ENCODE measurements at places on chromosomes 7 and 10.

DNA sequence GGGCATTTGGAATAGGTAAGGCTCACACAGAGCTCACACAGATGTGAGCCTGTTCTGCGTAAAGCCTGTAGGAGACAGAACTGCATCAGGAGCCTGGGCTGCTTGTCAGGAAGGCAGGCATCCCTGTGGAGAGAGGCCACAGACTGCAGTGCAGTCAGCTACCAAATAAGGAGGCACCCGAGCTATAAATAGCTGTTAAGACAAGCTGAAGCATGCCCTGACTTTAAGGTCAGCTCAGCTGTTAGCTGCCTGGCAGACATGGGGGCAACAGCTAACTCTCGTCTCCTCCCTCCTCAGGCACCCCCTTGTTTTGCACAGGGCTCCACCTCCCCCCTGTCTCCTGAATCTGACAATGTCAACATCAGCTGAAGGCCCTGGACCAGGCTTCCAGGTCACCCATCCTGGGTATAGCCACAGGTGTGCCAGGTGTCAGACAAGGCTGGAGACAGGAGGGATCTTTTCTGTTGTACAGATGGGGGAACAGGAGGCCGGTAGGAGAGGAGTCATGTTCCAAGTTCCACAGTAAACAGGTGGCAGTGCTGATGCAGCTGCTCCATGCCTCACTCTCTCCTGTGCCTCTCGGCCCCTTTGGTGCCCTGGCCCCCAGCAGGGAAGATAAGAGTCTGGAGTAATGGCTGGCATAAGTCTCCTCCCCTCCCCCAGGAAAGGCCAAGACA lies 27.6 kb upstream of the MKRN1 start:
- peak; percentile 85 for DNase-seq

- DNase-seq = no peak
Measured at GRCh38 chr10:124727361-124727960, 16.7 kb downstream of the FAM53B start.

DNA sequence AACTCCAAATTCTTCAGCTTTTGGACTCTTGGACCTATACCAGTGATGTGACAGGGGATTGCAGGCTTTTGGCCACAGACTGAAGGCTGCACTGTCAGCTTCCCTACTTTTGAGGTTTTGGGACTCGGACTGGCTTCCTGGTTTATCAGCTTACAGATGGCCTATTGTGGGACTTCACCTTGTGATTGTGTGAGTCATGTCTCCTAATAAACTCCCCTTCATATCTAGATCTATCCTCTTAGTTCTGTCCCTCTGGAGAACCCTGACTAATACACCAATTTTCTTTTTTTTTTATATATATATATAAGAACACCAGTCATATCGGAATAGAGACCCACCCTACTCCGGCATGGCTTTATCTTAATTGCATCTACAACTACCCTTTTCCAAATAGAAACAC lies 166.8 kb downstream of the ETV1 start:
- DNase-seq = no peak

GRCh38 chr7:53070883-53071282 lies 35.5 kb downstream of the POM121L12 start:
- DNase-seq = no peak

DNA sequence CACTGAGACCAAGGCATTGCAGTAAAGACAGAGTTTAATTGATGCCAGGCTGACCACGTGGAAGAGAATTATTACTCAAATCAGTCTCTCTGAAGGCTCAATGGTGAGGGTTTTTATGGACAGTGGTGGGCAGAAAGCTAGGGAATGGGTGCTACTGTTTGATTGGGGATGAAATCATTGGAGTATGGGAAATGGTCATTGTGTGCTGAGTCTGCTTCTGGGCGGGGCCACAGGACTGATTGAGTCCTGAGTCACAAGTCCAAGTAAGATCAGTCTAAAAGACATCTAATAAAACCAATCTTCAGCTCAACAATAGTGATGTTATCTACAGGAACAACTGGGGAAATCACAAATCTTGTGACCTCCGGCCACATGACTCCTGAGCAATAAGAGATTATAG lies 868.4 kb downstream of the SORCS3 start:
- DNase-seq = no peak

DNA sequence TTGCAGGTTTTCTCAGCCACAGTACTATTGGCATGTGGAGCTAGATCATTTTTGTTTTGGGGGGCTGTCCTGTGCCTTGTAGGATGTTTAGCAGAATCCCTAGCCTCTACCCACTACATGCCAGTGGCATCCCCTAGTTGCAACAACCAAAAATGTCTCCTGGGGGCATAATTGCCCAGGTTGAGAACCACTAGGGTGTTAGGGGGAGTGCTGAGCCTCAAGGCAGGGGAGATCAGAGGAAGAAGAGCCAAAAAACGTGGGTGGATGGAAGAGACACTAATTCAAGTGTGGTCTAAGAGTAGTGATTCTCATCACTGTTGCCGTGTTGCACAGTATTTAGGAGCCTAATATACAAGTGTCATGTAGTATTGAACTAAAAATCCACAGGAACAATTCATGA lies 31.7 kb upstream of the CCNY start:
- no peak for DNase-seq

GRCh38 chr7:128211626-128212025 lies 29.5 kb upstream of the LEP start:
- DNase-seq = no peak

DNA sequence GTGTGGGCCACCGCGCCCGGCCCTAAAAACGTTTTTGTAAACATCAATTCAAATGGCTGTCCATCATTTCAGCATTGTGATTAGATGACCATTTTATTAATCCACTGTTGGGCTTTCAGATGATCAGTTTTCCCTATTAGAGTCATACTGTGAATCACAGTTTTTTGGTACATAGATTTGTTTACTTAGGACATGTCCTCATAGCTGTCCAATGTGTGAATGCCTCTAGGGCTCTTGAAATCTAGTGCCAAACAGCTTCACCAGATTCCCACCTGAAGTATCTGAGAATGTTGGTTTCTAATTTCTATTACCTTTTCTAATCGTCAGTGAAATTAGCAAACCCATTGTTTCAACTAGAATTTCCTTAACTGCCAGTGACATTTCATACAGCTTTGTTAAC lies 66.8 kb downstream of the UPF2 start:
- no peak for DNase-seq

DNA sequence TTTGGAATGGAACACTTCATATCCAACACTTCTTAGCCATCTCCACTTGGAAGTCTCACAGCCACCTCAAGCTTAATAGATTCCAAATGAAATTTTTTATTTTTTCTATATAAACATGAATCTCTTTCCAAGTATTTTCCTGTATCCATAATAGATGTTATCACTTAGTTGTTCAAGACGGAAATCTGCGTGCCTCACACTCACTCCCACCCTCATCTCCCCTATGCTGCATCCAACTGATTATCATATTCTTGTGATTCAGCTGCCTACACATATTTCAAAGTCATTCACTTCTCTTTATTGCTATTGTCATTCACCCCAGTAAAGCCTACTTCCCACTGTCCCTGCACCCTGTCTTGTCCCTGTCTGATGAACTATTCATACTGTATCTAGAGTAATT lies 70.2 kb upstream of the MKX start:
- DNase-seq = no peak

DNA sequence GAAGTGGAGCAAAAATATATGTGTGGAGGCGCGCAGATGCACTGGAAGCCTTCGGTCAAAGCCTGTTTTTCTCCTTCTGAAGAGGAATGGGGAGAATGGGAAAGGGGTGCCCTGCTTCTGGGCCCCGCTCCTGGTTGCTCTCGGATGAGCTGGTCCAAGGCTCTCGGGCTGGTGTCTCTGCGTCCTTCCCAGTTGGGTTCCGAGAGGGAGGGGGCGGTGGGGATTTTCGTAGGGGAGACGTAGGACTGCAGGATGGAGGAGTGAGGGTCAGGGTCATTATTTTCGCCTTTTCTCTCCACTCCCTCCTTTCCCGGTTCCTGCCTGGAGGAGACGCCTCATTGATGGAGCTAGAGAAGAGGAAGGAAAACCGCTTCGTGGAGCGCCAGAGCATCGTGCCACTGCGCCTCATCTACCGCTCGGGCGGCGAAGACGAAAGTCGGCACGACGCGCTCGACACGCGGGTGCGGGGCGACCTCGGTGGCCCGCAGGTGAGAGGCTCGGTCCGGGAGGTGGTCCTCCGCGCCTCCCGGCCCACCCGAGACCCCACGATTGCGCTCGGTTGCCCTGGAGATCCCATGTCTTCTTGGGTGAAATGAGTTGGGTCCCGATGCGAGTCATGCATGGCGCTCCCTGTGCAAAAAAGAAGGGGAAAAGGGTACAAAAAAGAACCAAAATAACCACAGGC lies 790 bp downstream of the ADAM22 start:
- peak; percentile 21 for DNase-seq

- no peak for DNase-seq
Measured at GRCh38 chr10:97153270-97153850, 32.4 kb downstream of the SLIT1 start.

DNA sequence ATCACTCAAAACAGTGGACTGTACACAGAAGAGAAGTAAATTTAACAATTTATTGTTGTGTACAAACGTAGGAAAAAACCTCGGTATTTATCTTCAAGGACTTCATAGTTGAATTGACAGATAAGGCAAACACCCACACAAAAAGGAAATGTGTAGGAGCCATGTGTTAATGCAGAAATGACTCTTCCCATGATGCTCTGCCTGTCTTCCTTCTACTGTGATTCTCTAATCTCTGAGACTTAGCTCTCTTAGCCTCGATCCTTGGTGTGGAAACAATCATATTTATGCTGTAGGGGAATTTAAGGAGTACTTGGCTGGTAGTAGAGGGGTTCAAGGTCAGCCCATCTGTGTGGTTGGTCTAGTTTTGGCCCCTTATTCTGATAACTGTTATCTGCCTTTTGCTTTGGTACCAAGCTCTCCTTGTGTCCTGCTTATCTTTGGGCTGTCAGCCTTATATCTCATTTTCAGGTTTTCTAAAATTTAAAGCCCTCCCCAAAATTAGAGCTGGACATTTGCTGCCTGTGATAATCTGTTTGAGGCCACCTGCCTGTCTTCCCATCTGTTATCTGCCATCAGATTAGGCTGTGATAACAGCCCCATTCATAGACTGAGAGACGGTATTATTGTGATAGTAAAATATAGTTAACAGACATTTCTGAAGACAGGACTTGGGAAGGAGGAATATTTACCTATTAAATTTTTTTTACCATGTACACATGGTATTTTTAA lies 81.7 kb downstream of the GPR85 start:
- DNase-seq = no peak

DNA sequence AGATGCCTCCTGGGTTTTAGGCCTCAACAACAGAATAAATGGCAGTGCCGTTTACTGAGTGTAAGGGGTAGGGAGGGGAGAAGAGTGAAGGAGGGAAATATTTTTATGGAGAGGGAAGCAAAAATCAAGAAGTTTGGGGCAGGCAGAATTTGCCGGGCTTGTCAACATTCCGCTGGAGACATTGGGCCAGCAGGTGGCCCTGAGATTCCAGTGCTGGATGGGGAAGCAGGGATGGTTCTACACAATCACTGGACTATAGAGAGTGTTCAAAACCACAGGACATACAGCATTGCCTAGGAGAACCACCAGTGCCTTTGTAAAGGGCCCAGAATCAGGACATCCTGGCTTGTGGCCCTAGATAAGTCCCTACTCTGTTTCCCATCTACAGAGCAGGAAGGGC lies 598.6 kb upstream of the MGMT start:
- DNase-seq = no peak

DNA sequence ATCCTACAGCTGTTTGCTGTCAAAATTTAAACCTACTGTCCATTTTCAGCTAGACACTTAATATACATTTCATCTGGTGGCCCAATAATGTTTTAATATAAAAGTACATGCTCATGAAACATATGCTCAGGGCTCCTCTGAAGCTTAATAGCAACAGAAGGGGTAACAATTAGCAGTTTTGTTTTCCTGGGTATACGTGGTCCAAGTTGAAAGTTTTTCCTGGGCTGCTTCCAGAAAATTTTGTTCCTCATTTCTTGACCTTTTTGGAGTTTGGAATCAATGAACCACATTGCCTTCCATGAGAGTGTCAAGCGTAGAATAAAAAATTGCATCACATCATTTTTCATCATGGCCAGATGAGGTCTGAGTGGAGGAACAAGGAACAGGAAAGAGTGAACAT lies 537.3 kb upstream of the MGMT start:
- no peak for DNase-seq

DNA sequence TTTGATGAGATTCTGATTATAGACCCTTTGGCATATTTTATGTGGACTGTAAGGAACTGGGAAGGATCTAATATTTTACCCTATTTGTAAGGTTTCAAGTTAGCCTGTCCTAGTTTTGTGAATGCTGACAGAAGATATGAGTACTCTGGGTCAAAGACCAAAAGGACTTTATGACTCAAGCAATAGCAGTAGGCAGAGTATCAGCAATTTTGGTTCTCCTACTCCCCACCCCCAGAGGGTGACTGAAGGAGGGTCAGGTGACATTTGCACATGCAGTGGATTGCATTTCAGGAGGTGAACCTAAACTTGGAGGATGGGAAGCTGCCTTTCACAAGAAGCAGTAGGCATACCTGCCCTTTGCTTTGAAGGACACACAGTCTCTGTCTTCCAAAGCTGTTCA lies 84.0 kb upstream of the KLF6 start:
- no peak for DNase-seq

- no peak for DNase-seq
Measured at GRCh38 chr10:10699427-10699826, 318.2 kb upstream of the CELF2 start.

GRCh38 chr7:87318741-87319140 lies 26.7 kb upstream of the CROT start:
- DNase-seq = peak; percentile 62

DNA sequence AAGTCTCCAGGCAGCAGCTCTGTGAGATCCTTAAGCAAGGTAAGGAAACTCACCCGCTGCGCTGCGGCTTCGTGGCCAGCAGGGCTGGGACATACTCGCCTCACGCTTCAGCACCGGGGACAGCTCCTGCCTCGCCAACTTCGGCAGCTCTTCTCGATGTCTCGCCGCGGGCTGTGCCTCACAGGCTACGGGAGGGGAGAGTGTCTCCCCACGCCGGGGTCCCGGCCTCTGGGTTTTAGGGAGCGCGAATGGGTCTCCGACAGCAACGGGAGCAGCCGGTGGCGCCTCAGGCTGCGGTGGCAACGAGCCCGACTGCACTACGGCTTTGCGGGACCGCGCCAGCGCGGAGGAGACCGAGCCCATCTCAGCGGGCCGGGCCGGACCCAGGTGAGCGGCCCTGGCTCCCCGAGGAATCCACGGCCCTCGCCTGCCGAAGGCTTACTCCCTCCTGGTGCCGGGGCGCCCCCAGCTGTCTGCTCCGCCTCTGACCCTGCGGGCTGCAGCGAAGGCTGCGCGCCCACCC lies 62.4 kb downstream of the LSM5 start:
- DNase-seq = peak; percentile 13

GRCh38 chr10:86177537-86178155 lies 188.9 kb downstream of the GRID1 start:
- no peak for DNase-seq

- no peak for DNase-seq
Measured at GRCh38 chr7:86844608-86845007, 200.9 kb downstream of the GRM3 start.

DNA sequence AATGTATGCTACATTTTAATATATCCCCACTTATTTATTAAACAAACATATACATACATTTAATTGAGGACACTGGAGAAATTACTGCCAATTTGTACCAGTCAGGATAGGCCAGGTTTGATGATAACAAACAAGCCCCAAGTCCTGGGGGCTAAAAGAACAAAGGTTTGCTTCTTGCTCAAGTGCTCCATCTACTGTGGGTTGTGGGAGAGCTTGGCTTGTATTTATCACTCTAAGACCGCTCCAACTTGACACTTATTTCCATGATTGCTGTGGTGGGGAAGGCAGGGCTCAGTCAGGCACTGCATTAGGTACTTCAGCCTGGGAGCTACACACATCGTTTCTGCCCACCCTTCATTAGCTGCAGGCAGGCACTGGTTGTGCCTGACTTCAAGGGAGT lies 136.6 kb upstream of the ZNF32 start:
- DNase-seq = no peak

Data from NCI-H2227 treated with DMSO at 0.1 percent for 48 hours (cell line).